ENCODE measurements at places on chromosomes 5 and 9.

GRCh38 chr5:171984748-171985419 is 21.6 kb downstream of the FBXW11 start:
- DNase-seq: no peak

DNA sequence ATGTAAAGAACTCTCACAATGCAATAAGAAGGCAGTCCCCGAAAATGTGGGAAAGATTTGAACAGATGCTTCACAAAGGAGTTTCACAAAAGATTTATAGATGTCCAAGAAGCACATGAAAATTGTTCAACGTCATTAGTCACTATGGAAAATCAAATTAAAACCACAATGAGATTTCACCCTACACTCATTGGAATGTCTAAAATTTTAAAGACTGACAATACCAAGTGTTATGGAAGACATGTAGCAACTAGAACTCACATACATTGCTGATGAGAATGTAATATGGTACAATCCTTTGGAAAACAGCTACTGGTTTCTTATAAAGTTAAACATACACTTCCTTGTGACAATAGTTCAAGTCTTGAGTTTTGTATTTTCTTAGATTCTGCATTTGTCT is 11.0 kb upstream of the RECK start:
- no peak for DNase-seq

- no peak for DNase-seq
These were observed 132.8 kb downstream of the OR2K2 start for GRCh38 chr9:111197256-111197655.

DNA sequence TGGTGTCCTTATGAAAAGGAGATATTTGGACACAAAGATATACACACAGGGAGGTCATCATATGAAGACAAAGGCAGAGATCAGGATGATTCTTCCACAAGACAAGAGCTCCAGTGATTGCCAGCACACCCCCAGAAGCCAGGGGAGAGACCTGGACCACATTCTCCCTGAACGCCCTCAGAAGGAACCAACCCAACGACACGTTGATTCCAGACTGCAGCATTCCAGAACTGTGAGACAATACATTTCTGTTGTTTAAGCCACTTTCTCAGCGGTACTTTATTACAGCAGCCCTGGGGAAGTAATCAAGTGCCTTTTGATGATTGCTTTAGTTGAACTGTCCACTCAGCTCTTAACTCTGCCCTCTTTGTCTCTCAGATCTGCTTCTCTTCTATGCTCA is 285.5 kb upstream of the SMARCA2 start:
- no peak for DNase-seq

DNA sequence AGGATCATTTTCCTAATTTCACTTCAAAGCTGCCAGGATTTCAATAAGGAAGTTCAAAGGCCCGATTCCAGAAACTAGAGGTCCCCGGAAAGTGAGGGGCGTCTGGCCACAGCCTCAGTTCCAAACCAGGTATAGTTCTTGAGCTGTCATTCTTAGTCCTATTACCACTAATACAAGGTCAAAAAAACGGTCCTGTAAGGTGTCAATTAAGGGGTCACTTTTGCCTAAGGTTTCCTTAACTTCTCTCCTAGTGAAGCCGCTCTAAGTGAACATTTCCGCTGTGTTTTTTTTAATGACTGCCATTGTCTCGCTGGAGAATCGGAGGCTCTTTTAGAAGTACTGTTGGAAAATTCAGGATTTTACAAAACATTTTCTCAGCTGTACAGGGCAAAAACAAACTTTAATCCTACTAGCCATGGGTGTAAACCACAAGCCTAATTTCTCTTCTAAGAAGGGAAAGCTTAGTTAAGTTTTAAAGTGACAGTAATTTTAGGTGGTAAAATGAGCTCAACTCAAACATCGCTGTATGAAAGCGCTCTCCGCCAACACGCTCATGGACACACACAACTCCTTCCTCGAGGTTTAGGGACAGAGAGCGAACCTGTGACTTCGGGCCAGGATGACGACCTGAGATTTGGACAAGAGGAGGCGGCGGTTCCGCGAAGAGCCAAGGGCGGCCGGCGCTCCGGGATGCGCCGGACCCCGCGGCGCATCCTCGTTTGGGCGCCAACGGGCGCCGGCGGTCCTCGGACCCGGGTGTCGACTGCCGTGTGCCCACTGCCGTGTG is 76.7 kb upstream of the IFNE start:
- DNase-seq: no peak

DNA sequence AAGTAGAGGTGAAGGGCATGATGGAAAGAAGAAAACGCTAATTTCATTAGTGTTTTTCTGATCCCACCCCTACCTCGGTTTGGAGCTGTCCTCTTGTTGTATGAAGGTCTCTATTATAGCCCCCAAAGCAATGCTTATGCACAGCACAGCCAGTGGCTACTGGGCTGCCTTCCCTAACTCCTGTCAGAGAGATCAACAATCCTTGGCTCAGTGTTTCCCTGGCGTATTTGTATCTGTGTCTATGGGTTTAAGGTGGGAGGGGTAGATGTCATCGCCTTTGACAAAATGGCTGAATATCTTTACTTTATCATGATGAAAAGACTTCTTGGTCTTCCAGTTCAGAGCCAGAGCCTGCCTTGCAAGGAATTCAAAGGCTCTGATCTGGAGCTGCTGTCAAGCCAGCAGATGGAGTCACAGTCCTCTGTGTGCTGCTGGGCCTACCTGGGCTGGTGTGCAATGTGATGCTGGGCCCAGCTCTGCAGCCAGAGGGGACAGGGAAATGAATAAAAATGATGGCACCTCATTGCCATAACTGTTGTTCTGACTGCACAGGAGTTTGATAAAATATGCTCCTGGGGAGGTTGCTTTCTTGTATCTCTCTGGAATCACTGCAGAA is 20.1 kb upstream of the HSPA9 start:
- no peak for DNase-seq

- no peak for DNase-seq
These were observed 1.1 kb downstream of the RPS23 start for GRCh38 chr5:82276800-82277612.

- no peak for DNase-seq
These were observed 58.2 kb upstream of the GGTA1 start for GRCh38 chr9:121557581-121558447.

GRCh38 chr9:119938871-119939270 is 569.6 kb upstream of the BRINP1 start:
- no peak for DNase-seq

Data from activated T-cell treated with anti-CD3 and anti-CD28 coated beads for 1 hour (primary cell).